ENCODE measurements at places on chromosomes 11 and 22.

DNA sequence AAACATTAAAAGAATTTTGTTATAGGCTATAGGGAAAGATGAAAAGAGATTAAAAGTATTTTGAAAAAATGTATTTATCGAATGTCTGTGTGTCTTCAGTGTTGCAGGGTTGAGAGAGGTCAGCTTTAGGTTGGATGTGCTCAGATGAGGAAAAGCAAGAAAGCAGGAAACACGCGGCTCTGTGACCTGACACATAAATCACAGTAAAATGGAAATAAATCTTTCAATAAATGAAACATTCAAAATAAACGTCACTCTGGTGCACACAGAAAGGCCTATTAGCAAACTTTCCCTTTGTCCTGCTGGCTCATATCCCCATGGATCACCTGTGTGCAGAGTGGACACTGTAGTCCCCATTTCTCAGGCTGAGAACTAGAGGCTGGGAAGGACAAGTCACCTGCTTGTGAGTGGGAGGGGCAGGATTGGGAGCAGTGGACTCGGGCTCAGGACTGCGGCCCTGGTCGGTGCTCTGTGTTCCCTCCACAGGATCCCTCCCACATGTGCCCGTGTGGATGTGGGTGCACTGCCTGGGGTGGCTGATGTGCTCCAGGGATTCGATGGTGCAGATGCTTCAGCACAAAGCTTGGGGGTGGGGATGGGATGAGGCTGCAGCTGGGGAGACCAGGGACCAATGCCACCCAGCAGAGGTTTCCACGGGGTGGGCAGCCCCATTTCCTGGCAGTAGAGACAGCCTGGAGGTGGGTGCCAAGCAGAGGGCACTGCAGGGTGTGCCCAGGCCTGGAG is 96.0 kb upstream of the IGLL5 start:
- no peak for DNase-seq

- DNase-seq, result no peak
Observed at GRCh38 chr11:67095214-67095507, 23.9 kb upstream of the KDM2A start.

DNA sequence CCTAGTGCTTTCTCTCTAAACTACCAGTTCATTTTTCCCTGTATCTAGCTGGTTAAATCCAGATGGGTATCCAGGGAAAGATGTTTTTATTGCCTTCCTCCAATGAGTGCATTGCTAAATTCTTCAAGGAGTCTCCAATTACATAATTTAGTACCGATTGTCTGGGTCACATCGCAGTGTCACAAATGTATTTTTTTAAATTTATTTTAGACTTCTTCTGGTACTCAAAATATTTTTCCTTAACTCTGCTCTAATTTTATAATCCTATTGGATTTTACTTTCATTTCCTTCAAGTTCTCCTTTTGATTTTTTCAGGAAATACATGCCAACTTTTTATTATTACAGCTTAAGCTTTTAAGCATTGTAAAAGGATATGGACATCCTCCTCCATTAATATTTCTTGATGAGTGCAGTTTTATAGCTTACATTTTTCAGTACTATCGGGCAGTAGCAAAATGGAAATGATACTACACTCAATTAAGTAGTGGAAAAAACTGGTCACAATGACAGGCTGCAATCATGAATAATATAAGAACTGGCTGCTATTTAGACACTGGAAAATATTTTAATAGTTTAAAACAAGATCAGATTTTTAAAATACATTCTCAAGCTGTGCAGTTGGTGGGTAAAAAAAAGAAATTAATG is 20.3 kb downstream of the BBOX1 start:
- DNase-seq, result no peak

- DNase-seq, result no peak
Observed at GRCh38 chr11:10348650-10349280, 43.9 kb downstream of the ADM start.

DNA sequence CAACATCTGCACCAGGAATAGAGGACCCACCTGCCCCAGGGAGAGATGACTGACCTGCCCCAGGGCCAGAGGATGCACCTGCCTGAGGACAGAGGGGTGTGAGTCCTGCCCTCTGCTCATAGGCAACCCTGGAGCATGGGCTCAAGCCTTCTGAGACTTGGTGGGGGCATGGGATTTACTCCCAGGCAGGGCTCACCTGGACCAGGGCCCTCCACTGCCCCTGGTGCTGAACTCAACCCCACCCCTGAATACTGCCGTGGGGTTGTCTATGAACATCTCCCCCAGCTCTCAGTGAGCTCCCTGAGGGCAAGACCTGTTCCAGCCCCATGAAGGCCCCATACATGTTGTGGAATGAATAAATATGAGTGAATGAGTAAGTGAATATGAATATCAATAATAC is 33.8 kb upstream of the MUC5AC start:
- no peak for DNase-seq

DNA sequence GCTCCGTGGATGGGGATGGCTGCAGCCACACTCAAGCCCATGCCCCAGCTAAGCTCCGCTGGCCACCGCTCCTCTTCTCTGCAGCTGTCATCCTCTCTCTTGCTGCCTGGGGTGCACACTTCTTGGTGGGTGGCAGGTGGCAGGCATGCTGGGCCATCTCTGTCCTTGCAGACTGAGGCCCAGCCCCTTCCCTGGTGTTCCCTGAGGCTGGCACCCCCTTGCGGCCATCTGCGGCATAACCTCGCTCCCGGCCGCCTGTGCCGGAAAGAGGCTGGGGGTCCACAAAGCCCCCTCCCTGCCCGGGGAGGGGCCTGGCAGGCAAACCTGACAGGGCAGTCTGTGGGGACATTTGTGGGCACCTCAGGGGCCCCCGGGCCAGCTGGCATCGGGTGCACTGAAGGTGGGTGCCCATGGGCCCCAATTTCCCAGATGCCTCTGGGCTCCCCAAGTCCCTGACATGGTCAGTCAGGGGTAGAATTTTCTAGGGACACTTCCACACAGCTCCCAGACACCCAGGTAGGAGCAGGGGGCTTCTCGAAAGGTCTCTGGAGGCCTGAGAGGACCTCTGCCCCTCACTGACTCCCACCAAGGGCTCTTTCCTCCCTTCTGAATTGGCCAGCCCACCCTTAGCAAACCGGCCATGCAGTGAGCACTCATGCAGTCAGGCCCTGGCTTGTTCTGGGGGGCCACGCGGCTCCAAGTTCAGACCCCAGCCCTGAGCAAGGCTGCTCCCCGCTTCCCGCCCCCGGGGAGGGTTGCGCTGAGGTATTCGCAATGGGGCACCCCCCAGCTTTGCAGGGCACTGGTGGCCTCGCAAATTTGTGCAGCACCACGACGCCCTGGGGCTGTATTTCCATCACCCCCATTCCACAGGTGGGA is 23.5 kb upstream of the TH start:
- peak; percentile 86 for DNase-seq

GRCh38 chr11:111524056-111524455 is 9.5 kb downstream of the HOATZ start:
- DNase-seq, result no peak

DNA sequence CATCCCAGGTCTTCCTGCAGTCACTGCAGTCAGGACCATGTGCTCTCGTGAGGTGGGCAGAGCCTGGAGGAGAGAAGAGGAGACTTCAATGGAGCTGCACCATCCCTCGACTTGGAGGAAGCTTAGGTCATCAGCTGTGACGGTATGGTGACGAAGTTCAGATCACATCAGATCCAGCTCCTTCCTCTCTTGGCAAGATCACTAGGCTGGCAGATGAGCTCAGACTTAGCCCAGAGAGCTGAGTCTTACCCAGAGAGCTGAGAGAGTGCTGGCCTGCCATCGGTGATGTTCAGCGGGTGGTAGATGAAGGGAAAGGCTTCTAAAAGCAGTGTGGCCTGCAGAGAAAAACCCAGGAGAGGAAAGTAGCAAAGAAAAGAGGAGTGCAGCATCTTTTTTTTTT is 1.8 kb upstream of the SLC15A3 start:
- DNase-seq, result no peak

DNA sequence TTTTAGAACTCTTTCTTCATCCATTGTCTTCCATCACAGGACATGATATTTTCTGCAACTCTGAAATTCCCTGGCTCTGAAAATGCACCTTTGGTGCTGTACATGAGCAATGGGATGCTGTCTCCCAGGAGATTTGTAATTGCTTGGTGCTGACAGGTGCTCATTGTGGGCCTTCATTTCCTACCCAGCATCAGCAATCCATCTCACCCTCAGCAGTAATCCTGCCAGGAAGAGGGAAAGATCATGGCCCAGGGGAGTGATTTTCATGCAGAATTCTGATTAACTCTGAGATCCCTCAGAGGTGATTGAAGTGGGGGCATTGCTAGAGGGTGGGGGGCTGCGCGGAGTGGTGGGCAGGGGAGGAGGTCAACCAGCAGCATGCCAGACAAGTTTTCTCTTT is 651.7 kb downstream of the NELL1 start:
- no peak for DNase-seq

DNA sequence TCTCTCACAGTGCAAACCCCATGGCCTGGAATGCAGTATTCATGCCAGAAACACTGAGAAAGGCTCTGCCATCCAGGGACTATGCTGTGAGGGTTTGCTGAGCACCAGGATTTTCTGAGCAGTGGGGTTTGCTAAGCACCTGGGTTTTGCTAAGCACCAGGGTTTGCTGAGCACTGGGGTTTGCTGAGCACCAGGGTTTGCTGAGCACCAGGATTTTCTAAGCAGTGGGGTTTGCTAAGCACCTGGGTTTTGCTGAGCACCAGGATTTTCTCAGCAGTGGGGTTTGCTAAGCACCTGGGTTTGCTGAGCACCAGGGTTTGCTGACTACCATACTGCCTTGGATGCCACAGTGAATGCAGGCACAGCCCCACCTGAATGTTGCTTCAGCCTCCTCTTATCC is 48.3 kb upstream of the SMIM38 start:
- no peak for DNase-seq

DNA sequence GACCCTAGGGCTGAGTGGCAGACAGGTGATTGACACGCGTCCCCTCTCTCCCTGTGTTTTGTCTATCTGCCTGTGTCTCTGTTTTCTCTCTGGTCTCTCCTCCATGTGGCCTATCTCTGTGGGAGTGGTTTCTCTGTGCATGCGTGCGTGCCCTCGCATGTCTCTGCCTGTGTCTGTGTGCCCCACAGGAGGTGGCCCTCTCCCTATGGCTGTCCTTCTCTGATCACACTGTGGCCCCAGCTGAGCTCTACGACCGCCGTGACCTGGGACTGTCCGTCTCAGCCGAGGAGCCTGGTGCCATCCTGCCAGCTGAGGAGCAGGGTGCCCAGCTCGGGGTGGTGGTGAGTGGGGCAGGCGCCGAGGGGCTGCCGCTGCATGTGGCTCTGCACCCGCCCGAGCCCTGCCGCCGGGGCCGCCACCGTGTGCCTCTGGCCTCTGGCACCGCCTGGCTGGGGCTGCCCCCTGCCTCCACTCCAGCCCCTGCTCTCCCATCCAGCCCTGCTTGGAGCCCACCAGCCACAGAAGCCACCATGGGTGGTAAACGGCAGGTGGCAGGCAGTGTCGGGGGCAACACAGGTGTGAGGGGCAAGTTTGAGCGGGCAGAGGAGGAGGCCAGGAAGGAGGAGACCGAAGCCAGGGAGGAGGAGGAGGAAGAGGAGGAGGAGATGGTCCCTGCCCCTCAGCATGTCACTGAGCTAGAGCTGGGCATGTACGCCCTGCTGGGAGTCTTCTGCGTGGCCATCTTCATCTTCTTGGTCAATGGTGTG is 11.6 kb downstream of the TMEM132A start:
- DNase-seq, result no peak

- DNase-seq, result no peak
Observed at GRCh38 chr11:19604679-19605375, 107.8 kb upstream of the NAV2 start.

DNA sequence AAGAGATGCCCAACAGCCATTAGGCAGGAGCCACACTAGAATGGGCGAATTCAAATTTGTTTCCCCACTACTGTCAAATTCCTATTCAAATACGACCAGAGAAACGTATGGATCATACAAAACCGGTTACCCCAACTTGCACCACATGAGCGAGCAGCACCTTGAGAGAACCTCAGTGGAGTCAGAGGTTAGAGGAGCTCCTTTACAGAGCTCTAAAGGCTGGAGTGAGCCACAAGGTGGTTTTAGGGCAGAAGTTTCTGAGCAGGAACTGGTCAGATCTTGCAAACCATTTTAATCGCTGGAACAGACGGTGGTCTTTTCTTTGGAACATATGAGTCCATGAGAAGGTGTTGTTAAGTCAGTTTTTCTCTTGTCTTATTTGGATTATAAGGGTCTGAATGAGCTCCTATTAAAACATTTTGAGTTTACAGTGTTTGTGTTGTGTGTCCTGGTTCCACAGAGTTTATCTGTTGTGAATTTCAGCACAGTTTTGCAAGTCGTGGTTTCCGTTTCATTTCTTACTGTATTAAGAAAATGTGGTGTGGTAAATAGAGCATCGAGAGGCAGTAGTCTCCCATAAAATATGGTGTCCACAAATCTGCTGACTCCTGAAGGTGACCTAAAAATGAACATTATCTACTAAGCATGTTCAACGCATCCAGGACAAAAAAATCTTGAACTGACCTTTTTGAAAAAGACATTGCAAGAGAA is 471.7 kb downstream of the NTM start:
- no peak for DNase-seq

GRCh38 chr11:11409901-11410300 is 56.9 kb upstream of the CSNK2A3 start:
- no peak for DNase-seq

DNA sequence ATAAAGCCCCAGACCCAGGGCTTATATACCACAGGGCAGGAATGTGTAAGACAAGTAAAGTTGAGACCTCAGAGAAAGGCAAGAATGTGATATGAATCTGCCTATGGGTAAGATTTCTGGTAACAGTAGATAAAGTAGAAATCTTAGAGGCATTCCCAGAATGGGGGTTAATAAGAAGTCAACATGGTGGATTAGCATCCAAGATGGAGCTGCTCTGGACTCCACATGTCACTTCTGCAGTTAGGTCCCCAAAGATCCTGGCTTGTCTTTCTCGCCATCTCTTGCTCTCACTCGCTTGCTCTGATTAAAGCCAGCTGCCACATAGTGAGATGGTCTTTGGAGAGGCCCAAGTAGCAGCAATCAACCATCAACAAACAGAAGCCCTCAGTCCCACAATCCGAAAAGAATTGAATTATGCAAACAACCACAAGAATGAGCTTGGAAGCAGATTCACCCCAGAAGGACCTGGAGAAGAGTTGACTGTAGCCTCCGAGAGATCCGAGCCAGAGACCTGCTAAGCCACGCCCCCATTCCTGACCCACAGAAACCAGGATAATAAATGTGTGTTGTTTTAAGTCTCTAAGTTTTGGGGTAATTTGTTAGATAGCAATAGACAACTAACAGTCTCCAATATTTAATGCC is 5.4 kb upstream of the C11orf86 start:
- no peak for DNase-seq
